Suppressor macrophage (primary cell): ENCODE measurements at places on chromosomes 4 and X.

DNA sequence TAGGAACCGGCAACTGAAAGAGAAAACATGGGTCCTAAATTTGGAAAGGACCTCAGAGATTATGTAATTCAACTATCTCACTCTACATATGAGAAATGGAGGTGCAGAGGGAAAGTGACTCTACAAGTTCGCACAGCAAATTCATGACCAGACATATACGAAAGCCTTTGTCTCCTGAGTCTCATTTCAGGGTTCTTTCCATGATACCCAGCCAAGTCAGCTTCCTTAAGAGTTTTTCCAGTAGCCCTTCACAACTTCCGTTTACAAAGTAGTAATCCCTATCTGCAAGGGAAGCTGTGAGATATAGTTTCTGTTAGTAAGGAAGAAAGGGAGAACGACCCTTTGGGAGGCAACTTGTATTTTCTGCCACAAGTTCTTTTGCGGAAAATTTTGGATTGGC is 110.6 kb downstream of the TEX13A start:
- no peak for DNase-seq

DNA sequence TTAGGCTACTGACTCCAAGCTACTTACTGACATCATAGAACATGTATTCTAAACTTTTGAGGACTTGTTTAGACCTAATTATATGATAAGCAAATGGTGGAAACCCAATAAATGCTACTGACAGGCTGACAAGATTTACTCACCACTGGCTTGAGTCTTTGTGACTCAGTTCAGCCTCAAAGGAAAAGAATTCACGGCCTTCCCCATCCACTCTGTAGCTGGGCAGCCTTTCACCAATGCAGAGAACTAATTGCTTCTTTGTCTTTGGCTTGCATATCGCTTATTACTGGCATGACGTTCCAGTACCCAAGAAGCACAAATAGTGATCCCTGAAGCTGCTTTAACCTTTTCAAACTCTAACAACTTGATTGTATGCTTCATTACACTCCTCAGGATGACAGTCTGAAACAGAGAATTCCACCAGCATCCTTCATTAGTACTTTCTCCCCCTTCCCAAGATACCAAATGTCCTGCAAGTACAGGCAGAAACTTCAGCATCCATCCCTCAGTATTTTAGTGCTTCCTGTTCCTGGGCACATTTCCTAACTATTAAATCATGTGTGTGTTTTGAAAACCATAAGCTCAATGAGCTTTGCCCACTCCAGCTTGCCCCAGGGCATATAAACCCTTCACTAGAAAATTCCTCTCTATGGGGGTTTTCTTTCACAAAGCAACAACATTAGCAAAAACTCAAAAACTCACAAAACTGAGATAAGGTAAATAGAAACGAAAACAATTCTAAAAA is 298.1 kb upstream of the SLC7A11 start:
- DNase-seq = no peak

DNA sequence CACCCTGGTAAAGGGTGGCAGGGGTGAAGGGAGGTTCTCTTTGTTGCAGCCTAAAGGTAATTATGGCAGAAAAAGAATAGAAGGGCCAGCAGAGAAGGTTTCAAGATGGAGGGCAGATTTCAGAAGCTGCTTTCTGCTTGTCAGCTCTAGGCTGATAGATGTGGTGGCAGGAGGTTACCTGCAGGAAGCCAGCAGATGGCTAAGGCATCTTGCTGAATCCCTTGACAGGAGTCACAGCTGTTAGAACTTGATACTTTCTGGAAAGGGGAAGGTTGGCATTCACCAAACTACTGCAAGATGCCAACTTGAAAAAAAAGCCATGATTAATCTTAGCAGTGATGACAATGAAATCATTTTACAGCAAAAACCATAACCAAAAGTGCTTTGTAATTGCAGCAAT is 69.5 kb upstream of the CBLL2 start:
- DNase-seq = no peak

GRCh38 chr4:38804654-38805295 is at the start of gene TLR1:
TLR1 (minus strand) TSS chr4:38804791; CDS start chr4:38798831, 5,960 bp downstream.
- DNase-seq = peak; percentile 86
